Motor neuron (in vitro differentiated cells): ENCODE measurements at places on chromosomes 2 and 18.

DNA sequence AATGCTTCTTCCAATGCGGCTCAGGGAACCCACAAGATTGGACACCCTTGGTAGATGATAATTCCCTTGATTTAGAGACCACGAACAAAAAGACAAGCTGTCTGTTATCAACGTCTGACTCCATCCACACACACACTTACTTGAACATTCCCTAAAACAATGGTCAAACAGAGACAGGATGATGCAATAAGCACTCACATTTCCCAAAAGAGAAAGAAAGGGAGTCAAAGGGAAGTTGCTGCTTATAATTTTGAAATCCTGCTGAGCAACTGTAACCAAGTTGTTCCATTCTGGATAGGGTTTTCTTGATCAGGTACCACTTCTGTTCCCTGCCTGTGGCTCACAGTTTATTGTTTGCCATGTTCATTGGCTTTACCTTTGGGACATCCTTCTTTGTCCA is 571.3 kb upstream of the CNTNAP5 start:
- ATAC-seq: no peak

DNA sequence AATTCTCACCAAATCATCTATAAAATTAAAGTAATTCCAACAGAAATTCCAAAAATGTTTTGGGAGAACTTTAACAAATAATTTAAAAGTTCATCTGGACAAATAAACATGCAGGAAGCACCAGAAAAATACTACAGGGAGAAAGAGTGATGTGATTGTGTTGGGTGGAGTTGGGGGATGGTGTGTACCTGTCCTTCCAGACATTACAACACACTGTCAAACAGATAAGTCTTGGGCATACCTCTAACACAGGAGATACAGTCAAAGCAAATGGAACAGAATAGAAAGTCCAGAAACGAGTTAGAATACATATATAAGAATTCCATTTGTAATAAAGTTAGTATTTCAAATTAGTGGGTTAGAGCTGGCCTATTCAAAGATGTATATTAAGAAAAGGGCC is 22.6 kb downstream of the METTL8 start:
- no peak for ATAC-seq

- ATAC-seq: no peak
Measured at GRCh38 chr2:85607268-85608215, 4.3 kb downstream of the C2orf68 start.

- ATAC-seq: no peak
Measured at GRCh38 chr2:118249531-118249930, 161.3 kb downstream of the INSIG2 start.

DNA sequence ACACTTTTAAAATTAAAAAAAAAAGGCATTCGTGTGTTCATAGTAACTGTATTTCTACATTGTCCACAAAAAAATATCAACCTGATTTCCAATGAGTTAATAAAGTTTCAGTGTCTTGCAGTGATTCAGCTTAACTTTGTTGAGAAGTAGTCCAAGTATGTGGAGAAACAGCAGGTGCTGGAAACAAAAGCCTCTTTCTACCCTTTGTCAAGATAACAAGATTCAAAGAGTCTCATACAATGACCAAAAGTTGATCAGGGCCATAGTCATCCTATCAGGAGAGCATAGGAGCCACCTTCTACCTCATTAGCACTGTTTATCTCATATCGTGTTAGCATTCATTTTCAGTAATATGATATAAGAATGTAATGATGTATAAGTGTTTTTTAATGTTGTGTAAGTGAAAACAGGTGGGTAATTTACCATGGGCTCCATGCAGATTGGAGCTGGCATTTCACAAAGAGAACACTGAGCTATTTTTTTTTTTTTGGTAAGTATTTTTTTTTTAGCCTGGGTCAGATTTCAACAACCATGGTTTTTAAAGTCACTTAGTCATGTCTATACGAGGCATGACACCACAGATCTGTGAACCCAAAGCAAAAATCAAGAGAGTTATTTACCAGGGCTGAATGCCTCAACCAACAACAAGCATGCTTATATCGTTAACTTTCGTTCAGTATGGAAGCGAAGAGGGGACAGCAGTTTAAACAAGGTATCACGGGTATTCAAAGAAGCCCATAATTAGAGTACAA is 165.0 kb upstream of the ZNF521 start:
- no peak for ATAC-seq

- ATAC-seq: no peak
Measured at GRCh38 chr2:119409506-119409905, 22.1 kb upstream of the TMEM37 start.

GRCh38 chr2:120865656-120866055 is 130.0 kb downstream of the GLI2 start:
- ATAC-seq: no peak

GRCh38 chr18:56740645-56741044 is 89.5 kb downstream of the WDR7 start:
- no peak for ATAC-seq

DNA sequence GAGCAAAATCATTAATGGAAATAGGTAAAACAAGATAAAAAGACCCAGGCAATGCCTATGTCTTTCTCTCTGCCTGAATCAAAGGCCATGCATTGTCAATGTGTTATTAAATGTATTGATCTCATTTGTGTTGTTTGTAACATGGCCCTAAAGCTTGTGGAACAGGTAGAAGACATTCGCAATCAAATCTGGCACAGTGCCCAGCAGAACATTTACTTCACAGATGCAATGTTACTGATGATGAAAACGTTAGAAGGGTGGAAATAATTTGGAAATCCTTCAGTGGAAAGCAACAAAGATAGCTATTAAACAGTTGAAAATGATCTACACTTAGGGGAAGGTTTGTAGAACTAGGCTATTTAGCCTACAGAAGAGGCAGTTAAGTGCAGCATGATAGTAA is 368.2 kb downstream of the EPHA4 start:
- peak; percentile 28 for ATAC-seq

- no peak for ATAC-seq
Measured at GRCh38 chr18:55386545-55386944, 201.4 kb downstream of the TCF4 start.

DNA sequence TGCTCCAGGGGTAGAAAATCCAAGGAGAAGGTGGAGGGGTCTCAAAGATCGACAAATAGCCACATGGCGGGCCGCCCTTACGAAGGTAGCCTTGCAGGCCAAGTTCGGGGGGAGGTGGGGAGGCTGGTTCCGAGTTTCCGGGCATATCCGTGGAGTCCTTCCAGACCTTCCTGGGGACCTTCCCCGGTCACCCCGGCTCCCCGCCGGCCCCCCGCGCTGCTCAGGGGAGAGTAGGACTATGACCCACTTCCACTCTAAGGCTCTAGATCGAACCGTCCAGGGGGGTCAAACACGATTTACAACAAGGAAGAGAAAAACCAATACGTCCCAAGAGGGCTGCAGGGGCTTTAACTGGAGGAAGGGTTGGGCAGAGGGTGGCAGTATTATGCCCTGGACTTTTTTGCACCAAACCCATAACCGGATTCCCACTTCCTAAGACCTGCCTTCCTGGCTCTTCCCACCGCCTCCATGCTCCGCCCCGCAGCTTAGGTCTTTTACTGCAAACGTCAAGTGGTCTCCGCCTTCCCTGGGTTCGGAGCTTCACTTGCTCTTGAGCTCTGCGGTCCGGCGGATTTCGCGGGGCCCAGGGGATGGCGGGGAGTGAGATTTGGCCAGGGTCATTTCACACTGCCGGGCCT is 779 bp upstream of the LYPD6 start:
- ATAC-seq: no peak

- ATAC-seq: no peak
Measured at GRCh38 chr18:31740180-31740579, 20.5 kb downstream of the SLC25A52 start.

GRCh38 chr2:176133389-176133788 is 3.9 kb downstream of the HOXD8 start:
- no peak for ATAC-seq

- ATAC-seq: no peak
Measured at GRCh38 chr2:149991576-149991975, 404.0 kb upstream of the MMADHC start.

- no peak for ATAC-seq
Measured at GRCh38 chr2:191571163-191571769, 106.7 kb upstream of the NABP1 start.
